Sigmoid colon (tissue), 7 donors: ENCODE measurements at places on chromosomes 4 and X. TPM values are rescaled to one million over a fixed set of nuclear protein-coding genes. Genes with fewer than 3 reads are reported as not detected.
A peak's percentile ranks its signal among the peaks of the same experiment; 100 is the strongest.

GRCh38 chrX:153933748-153934147 lies 1.1 kb downstream of the NAA10 start:
- no peak for DNase-seq

DNA sequence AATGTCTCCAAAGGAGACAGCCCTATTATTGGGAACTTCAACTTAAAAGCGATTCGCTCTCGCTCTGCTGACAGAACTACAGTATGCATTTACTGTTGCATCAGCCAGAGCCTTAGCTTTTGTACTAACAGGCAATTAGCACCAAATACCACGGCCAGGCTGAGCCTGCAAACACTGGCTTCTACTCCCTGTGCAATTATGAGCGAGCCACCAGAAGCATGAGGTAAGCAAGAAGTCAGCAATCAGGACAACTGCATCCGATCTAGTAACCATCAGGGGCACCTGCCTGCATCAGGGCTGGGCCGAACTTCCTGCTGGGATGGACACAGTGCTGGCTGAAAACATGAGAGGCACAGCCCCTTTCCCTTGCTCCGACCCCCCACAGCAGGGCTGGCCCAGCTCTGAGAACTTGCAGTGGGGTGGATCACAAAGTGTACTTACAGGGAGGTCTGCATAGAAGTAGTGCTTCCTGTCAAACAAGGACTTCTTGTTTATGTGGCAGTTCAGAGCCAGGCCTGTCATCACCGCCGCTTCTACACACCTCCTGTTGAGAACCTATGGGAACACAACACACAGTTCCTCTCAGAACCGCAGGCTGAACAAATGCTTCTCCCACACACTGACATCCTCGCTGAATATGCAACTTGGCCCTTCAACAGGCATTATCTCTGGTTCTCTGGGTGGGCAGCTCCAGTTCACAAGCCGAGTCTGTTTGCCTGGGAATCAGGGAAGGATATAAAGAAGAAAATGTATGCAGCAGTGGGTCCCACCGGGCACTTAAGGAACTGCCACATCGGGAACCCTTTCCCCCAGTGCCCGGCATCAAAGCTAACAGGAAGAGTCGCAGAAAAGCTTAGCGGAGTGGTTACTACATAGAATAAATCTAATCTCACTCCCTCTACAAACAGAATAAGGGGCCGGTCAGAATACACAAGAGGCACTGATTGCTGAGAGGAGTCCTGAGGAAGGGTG lies 41.5 kb downstream of the GATB start:
- DNase-seq, result no peak

DNA sequence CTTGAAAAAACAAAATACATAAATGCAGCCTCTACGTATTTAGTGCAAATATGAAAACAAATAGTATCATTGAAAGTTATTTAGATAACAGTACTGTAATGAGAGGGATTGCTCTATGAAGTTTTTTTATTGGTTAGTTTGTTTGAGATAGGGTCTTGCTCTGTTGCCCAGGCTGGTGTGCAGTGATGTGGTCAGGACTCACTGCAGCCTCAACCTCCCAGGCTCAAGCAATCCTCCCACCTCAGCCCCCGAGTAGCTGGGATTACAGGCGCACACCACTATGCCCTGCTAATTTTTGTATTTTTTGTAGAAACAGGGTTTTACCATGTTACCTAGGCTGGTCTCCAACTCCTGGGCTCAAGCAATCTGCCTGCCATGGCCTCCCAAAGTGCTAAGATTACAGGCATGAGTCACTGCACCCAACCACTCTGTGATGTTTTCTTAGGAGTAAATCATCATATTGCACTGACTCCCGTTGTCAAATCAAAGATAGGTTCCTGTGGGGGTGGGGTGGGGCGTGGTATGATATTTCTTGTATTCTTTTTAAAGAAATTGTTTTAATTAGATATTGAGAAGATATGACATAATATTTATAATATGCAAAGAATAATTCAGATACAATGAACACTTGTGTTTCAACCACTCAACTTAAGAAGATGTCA lies 75.8 kb downstream of the ATG4A start:
- no peak for DNase-seq

DNA sequence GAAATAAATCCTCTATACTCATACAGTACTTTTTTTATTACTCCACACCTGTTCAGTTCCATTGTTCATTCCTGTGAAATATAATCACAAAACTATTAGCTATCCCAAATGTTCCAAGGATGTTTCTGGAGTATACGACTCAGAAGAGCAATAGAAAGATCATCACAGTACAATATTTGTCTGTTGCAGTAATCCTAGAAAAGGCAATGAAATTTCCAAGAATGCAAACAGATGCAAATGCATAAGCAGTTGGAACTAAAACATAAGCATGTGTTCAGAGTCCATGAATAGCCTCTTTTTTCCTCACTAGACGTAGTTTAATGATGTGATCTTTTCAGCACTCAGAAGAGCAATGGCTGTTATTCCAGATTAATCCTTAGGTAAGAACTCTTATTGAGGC lies 55.2 kb downstream of the RTL3 start:
- DNase-seq, result no peak

- DNase-seq, result no peak
These were observed 491.4 kb upstream of the GRID2 start for GRCh38 chr4:91812319-91812718.

DNA sequence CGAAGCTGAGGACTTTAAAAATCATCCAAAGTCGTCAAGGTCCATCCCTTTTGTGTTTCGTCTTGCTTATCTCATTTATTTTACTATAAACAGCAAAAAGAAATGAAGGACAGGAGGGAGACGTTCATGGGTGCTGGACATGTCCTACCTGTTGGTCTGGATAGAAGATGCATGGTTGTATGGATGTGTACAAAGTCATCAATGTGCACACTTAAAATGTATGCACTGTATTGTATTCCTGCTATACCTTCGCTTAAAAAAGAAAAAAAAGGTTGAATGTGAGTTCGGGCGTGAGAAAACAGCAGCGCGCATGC lies 313 bp upstream of the BLOC1S4 start:
- no peak for DNase-seq

- DNase-seq, result no peak
These were observed 35.9 kb downstream of the AFF1 start for GRCh38 chr4:86970447-86971354.

GRCh38 chrX:11908371-11908770 lies 150.3 kb downstream of the MSL3 start:
- no peak for DNase-seq

DNA sequence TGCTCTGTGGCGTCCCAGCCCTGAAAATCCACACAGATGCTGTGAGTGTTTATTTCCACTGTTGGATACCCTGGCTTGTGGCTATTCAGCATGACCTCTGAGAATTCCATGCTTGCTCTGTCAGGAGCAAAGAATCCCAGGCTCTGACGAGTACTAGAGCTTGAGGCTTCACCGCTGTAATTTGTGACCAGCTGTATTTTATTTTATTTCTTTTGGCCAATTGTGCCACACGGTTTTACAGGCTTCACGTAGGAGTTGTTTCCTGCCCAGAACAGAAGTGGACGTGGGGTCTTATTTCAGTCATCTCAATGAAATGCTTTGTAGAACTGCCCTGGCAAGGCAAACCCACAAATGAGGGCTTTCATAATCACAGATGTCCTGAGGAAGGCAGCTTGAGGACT lies 69.4 kb upstream of the CLDN34 start:
- no peak for DNase-seq

DNA sequence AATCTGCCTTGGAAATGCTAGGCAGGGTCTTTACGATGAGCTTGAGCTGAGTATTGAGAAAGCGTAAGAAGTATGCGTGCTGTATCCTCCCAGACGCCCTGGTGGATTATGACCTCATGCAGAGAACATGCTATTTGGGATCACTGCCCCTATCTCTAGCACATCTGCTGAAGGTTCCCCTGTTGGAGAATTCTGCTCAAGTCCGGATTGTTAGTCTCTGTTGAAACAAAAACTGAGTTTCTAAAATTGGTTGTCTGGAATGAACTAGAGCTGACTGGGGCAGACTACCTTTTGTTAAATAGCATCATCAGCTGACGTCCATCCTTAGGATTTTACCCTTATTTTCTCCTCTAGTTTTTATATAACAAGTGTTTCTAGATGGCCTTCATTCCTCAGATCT lies 7.5 kb downstream of the FHDC1 start:
- DNase-seq, result no peak

DNA sequence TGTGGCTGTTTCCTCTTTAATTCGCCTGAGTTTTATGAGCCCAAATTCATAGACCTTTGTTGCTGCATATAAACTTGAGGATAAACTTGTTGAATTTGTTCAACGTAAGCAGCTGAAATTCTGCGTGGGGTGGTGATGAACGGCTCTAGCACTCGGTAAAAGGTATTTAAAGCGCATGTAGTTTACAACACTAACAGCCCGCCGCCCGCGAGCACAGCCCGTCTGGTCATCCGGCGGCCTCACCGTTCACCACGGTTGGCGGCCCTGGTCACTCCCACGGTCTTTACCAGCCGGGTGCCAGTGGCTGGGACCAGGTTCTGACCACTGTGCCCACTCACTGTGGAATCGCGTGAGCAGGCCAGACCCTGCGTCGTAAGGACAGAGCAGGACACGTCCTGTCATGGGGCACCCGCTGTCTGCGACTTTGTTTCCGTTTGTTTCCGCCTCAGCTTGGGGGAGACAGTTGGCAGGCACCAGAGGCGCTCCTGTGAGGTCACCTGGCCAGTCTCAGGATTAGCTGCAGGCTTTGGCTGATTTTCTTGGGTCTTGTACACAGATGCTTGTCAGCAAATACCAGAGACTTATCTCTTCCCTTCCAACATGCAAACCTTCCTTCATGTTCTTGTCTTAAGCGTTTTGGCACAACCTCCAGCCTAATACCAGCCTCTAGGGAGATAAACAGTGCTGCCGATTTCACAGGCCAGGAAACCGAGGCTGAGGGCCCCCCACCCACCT lies 36.8 kb upstream of the SPON2 start:
- DNase-seq, result peak; percentile 73

DNA sequence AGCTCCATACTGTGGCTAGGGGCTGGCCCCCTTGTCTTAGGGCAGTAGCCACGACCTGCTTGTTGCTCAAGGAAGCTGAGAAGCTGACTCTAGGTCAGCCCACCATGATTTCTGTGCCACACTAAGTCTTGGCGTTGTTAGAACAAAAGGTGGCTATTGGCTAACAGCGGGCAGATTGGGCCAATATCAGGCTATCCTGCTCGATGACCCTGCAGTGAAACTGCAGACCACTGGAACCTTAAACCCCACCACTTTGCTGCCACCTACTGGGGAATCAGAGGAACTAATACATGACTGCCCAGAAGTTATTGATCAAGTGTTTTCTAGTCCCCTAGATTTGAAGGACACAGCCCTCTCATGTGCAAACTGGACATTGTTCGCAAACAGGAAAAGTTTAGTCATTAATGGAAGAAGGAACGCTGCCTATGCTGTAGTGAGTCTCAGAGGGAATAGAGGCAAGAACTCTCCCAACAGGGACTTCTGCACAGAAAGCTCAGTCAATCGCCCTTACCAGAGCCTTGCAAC lies 17.0 kb upstream of the PAPSS1 start:
- no peak for DNase-seq

DNA sequence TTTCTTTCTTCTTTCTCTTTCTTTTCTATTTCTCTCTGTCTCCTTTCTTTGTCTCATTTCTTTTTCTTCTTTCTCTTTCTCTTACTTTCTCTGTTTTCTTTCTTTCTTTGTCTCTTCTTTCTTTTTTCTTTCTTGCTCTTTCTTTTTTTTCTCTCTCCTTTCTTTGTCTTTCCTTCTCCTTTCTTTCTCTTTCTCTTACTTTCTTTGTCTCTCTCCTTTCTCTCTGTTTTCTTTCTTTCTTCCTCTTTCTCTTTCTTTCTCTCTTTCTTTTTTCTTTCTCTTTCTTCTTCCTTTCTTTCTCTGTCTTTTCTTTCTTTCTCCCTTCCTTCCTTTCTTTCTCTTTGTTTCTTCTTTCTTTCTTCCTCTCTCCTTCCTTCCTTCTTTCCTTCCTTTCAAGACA lies 184.8 kb downstream of the CRLF2 start:
- DNase-seq, result no peak

GRCh38 chrX:53287493-53288138 lies 6.2 kb upstream of the IQSEC2 start:
- DNase-seq, result peak; percentile 84

DNA sequence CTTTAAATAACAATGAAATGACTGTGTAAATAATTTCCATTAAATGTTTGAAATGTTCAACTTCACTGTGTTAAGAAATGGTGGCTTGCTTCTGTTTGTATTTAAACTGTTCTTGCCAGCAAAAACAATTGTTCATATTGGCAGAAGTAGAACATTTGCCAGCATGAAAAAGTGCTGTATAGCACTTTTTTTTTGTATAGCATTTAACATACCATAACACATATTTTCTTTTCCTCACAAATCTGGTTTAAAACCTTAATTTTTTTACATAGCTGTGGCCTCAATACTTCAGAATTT lies 94.1 kb downstream of the COX18 start:
- DNase-seq, result no peak

DNA sequence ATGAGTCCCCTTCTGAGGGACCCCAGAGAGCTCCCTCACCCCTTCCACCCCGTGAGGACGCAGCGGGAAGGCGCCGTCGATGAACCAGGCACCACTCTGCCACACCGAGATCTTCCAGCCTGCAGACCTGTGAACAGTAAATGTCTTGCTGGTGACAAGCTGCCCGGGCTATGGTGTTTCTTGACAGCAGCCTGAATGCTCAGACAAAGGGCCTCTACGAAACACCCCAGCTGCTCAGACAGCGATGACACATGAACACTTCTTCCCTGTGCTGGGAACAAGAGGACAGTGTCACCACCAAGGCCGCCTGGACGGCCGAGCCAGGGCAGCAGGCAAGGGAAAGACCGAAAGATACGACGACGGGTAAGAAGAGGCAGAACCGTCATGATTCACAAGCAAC lies 30.6 kb upstream of the GTPBP6 start:
- peak; percentile 47 for DNase-seq

DNA sequence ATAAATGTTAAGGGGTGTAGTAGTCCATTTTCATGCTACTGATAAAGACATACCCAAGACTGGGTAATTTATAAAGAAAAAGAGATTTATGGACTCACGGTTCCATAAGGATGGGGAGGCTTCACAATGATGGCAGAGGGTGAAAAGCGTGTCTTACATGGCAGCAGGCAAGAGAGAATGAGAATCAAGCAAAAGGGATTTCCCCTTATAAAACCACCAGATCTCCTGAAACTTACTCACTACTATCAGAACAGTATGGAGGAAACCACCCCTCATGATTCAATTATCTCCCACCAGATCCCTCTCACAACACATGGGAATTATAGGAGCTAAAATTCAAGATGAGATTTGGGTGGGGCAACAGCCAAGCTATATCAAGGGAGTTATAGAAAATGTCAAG lies 329.2 kb downstream of the DTHD1 start:
- no peak for DNase-seq

DNA sequence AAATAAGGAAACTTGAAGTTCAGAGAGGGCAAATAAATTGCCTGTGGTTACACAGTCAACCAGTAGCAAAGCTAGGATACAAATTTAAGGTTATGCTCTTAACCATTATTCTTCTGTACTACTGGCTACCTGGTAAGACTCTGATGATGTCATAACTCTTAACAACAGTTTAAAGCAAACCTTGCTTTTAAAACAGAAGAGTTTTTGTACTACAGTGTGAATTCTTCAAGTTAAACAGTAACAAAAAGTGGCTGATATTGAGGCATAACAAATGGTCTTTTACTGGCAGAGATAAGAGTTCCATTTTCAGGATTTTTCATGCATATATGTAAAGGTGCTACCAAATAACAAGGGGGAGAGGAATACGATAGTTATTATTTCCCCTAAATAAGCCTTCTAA lies 23.4 kb downstream of the TAB3 start:
- DNase-seq, result no peak

Gene MAGEA8
- not detected for total RNA-seq

Gene GAGE12J
- total RNA-seq, result not detected

Gene ATP2B3
- total RNA-seq, result 0.36 TPM

Gene ARHGAP6
- 38.3 TPM for total RNA-seq

Gene CT45A5
- not detected for total RNA-seq

Gene ALPK1
- total RNA-seq, result 27.4 TPM

Gene SLC25A31
- total RNA-seq, result not detected
